CD8-positive, alpha-beta memory T cell (primary cell): ENCODE measurements at places on chromosomes 7 and 10.

GRCh38 chr10:132790934-132791829 lies 5.2 kb upstream of the NKX6-2 start:
- no peaks in the 10 kb centered on the region for H3K27me3 ChIP-seq
- no peaks in the 10 kb centered on the region for H3K36me3 ChIP-seq
- no peak overlapping the region for H3K27ac ChIP-seq
- no peak overlapping the region for H3K4me3 ChIP-seq
- DNase-seq, result no peak

GRCh38 chr7:121938429-121938996 lies 65.6 kb downstream of the PTPRZ1 start:
- no peaks in the 10 kb centered on the region for H3K4me1 ChIP-seq
- H3K27me3 ChIP-seq, result no peaks in the 10 kb centered on the region
- no peak overlapping the region for H3K27ac ChIP-seq
- no peak for DNase-seq
- no peaks in the 10 kb centered on the region for H3K36me3 ChIP-seq
- no peak overlapping the region for H3K4me3 ChIP-seq

- H3K4me3 ChIP-seq, result no peak overlapping the region
- no peaks in the 10 kb centered on the region for H3K36me3 ChIP-seq
- no peak for DNase-seq
- no peaks in the 10 kb centered on the region for H3K27me3 ChIP-seq
Measured at GRCh38 chr10:48496831-48497779, 107.8 kb downstream of the ARHGAP22 start.

DNA sequence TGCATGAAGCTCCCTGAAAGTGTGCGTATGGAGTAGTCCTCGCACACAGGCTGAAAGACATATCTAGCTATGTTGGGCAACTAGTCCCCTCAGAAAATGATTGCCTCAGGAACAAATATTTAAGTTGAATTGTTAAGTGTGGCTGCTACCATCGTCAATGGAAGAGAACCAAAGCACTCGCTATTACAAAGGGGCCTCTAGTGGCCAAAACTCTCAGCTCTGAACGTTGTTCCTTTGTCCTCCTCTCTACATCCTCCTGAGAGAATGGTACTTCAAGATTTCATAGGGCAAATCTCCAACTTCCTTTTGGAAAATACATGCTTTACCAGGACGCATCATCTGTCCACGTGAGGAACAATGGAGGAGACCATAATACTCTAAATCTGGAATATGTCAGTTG lies 209.9 kb downstream of the NRG3 start:
- DNase-seq, result no peak
- H3K4me1 ChIP-seq, result no peaks in the 10 kb centered on the region
- no peak overlapping the region for H3K4me3 ChIP-seq
- no peaks in the 10 kb centered on the region for H3K36me3 ChIP-seq

GRCh38 chr7:22351878-22352277 lies 5.1 kb downstream of the RAPGEF5 start:
- H3K27ac ChIP-seq, result no peak overlapping the region
- H3K27me3 ChIP-seq, result no peaks in the 10 kb centered on the region
- no peak for DNase-seq
- no peak overlapping the region for H3K4me3 ChIP-seq
- no peaks in the 10 kb centered on the region for H3K36me3 ChIP-seq

GRCh38 chr7:128454808-128455542 lies 703 bp upstream of the HILPDA start:
- H3K36me3 ChIP-seq, result no peaks in the 10 kb centered on the region
- peak overlapping the region; percentile 93 for H3K27ac ChIP-seq
- peak overlapping the region; percentile 90 for H3K4me3 ChIP-seq
- H3K27me3 ChIP-seq, result no peaks in the 10 kb centered on the region

DNA sequence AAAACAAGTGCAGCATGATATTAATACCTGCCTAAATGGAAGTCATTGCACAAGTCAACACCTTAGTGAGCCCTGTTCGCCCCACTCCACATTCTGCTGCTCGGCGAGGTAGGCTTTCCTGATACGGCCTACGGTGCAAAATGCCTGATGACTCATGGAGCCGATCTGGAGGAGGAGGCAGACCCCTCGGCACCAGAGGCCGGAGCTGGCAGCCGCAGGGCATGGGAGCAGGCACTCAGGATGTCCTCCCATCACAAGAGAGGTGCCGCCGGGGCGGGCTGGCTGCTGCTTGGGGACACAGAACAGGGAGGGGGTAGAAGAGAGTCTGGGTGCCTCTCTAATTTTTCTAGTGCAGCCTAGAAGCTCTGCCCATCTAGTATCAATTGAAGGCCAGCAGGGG lies 418.5 kb upstream of the MGMT start:
- H3K4me3 ChIP-seq, result no peak overlapping the region
- H3K27me3 ChIP-seq, result no peaks in the 10 kb centered on the region
- H3K27ac ChIP-seq, result no peak overlapping the region
- DNase-seq, result no peak
- H3K36me3 ChIP-seq, result no peaks in the 10 kb centered on the region
- H3K4me1 ChIP-seq, result peaks cover 1% of the 10 kb centered on the region

GRCh38 chr10:33799281-33799943 lies 464.9 kb upstream of the NRP1 start:
- no peak overlapping the region for H3K4me3 ChIP-seq
- H3K4me1 ChIP-seq, result no peaks in the 10 kb centered on the region
- H3K36me3 ChIP-seq, result no peaks in the 10 kb centered on the region
- no peaks in the 10 kb centered on the region for H3K27me3 ChIP-seq
- H3K27ac ChIP-seq, result no peak overlapping the region
- DNase-seq, result no peak

GRCh38 chr7:149690688-149691446 lies 82.5 kb downstream of the ZNF467 start:
- H3K4me3 ChIP-seq, result no peak overlapping the region
- no peaks in the 10 kb centered on the region for H3K4me1 ChIP-seq
- no peak overlapping the region for H3K27ac ChIP-seq
- no peak for DNase-seq
- no peaks in the 10 kb centered on the region for H3K36me3 ChIP-seq
- H3K27me3 ChIP-seq, result peaks cover 28% of the 10 kb centered on the region

DNA sequence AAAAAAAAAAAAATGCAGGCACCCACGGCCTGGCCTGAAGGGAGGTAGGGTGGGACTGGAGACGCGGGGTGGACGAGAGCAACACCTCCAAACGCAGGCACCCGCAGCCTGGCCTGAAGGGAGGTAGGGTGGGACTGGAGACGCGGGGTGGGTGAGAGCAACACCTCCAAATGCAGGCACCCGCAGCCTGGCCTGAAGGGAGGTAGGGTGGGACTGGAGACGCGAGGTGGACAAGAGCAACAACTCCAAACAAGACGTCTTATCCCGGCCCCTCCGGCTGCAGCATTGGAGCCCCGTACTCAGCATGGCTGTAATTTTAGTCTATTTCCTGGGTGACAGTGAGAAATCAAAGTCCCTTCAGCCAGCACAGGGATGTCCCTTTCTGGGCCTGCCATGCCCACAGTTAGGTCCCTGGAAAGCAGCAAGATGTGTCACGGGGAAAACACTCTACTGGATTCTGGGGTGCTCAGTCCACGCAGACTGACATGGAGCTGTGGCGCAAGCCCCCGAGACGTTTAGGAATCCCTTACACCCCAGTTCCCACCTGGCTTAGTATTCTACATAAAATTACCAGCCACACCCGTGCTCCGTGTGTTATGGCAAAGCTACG lies 119.9 kb downstream of the WDR37 start:
- no peaks in the 10 kb centered on the region for H3K4me1 ChIP-seq
- H3K4me3 ChIP-seq, result no peak overlapping the region
- no peak overlapping the region for H3K27ac ChIP-seq
- no peaks in the 10 kb centered on the region for H3K27me3 ChIP-seq
- H3K36me3 ChIP-seq, result no peaks in the 10 kb centered on the region
- no peak for DNase-seq

DNA sequence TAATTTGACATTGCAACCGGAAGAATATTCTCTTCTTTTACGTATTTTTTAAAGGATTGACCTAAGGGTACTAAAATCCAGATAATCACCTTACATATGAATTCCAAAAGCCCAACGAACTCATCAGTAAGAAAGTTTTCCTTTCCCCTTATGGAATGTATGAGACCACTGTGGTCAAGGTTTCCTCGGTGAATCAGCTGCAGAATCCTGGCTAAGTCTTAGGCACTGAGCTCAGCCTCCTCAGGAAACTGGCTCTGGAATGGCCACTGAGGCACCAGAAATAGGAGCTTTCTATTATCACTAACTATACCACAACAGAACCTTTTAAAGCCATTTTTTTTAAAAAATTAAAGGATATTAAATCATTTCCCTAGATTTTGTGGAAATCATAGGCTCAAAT lies 21.0 kb downstream of the SVIL start:
- no peaks in the 10 kb centered on the region for H3K36me3 ChIP-seq
- H3K4me3 ChIP-seq, result no peak overlapping the region
- DNase-seq, result no peak

DNA sequence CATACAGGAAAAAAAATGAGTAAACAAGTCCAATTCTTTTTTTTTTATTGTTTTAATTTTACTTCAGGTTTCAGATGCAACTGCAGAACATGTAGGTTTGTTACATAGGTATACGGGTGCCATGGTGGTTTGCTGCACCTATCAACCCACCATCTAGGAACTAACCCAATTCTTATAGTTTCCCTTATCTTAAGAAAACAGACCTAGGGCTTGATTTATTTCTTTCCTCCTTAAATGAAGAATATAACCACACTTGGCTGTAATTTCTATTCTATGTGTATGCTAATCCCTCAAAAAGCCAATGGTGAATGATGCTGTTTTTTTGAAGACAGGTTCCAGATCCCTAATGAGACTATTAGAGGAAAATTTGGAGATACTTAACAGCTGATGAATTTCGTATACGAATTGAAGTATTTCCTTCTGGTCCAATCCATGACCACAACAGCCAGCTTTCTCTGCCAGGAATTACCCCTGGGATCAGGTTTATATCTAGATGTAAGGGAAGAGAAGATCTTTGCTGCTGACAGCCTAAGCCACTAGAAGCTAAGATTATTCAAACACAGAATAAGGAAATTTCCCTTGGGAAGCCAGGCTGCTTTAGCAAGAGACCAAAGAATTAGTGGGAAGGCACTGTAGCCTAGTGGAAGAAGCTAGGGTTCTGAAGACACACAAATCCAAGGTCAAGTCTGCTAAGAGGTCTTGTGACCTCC lies 115.8 kb downstream of the INHBA start:
- no peaks in the 10 kb centered on the region for H3K36me3 ChIP-seq
- no peaks in the 10 kb centered on the region for H3K4me1 ChIP-seq
- no peak overlapping the region for H3K27ac ChIP-seq
- no peaks in the 10 kb centered on the region for H3K27me3 ChIP-seq

GRCh38 chr10:3972460-3973301 lies 187.7 kb upstream of the KLF6 start:
- H3K27ac ChIP-seq, result peak overlapping the region; percentile 34
- DNase-seq, result peak; percentile 13
- H3K36me3 ChIP-seq, result no peaks in the 10 kb centered on the region
- peak overlapping the region; percentile 24 for H3K4me3 ChIP-seq

DNA sequence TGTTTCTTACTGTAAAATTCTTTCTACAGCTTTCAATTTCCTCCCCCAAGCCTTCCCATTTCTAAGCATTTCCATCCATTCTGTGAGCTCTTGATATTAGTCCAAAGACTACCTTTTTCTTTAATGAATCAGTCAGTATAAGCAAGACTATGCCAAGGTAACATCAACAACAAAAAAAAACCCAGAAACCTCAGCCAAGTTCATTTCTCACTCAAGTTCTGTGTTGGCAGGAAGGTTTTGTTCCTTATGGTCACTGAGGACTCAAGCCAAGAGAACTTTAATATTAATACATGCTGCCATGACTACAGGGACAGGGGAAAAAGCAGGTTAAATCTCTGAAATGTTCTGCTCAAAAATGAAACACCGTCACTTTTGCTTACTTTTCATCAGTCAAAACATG lies 621.2 kb upstream of the NRP1 start:
- no peaks in the 10 kb centered on the region for H3K36me3 ChIP-seq
- no peak for DNase-seq
- no peaks in the 10 kb centered on the region for H3K4me1 ChIP-seq
- no peak overlapping the region for H3K27ac ChIP-seq
- H3K27me3 ChIP-seq, result no peaks in the 10 kb centered on the region
- no peak overlapping the region for H3K4me3 ChIP-seq

GRCh38 chr7:56079450-56080185 lies 13.1 kb downstream of the PHKG1 start:
- H3K27ac ChIP-seq, result no peak overlapping the region
- no peaks in the 10 kb centered on the region for H3K4me1 ChIP-seq
- no peaks in the 10 kb centered on the region for H3K27me3 ChIP-seq
- H3K36me3 ChIP-seq, result no peaks in the 10 kb centered on the region
- no peak overlapping the region for H3K4me3 ChIP-seq
- DNase-seq, result no peak

GRCh38 chr10:119209035-119209735 lies 1.8 kb downstream of the GRK5 start:
- peak; percentile 20 for DNase-seq
- H3K27ac ChIP-seq, result no peak overlapping the region
- peaks cover 53% of the 10 kb centered on the region for H3K4me1 ChIP-seq
- no peaks in the 10 kb centered on the region for H3K27me3 ChIP-seq

- H3K27ac ChIP-seq, result no peak overlapping the region
- DNase-seq, result no peak
- H3K4me3 ChIP-seq, result no peak overlapping the region
- H3K4me1 ChIP-seq, result peaks cover 4% of the 10 kb centered on the region
- no peaks in the 10 kb centered on the region for H3K27me3 ChIP-seq
Measured at GRCh38 chr10:78516756-78517155, 483.1 kb downstream of the RPS24 start.

DNA sequence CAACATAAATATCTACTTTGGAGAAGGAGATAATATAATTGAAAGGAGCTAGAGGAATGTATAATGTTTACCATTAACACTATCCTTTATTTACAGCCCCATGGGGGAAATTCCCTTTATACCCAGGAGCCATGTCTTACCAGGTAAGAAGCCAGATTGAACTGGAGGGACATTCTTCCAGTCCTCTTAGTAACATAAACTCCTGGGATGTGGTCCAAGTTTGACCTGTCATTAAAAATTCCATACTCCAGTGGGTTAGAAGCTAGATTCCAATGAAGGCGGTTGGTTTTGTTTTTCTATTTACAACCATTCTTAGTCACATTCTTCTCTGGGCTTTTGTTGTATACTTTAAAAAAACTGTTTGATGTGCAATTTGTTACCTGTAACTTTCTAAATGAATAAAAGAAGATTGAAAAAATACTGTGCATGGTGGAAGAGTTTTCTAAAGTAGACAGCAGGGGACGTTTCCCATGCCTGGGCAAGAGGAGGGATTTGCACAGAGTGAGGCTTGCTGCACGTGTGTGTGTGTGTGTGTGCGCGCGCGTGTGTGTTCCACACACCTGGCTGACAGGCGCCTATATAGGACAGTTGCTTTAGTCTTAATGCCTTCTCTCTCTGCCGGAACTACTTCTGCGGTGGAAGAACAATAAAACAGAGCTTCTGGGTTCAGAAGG lies 2.0 kb downstream of the PLCE1 start:
- no peak for DNase-seq
- H3K27ac ChIP-seq, result no peak overlapping the region
- H3K4me1 ChIP-seq, result no peaks in the 10 kb centered on the region
- H3K4me3 ChIP-seq, result no peak overlapping the region
- H3K36me3 ChIP-seq, result no peaks in the 10 kb centered on the region
- no peaks in the 10 kb centered on the region for H3K27me3 ChIP-seq
